ENCODE measurements at places on chromosomes 1 and 21.

GRCh38 chr1:216119600-216119999 is 303.6 kb downstream of the USH2A start:
- no peak for DNase-seq

DNA sequence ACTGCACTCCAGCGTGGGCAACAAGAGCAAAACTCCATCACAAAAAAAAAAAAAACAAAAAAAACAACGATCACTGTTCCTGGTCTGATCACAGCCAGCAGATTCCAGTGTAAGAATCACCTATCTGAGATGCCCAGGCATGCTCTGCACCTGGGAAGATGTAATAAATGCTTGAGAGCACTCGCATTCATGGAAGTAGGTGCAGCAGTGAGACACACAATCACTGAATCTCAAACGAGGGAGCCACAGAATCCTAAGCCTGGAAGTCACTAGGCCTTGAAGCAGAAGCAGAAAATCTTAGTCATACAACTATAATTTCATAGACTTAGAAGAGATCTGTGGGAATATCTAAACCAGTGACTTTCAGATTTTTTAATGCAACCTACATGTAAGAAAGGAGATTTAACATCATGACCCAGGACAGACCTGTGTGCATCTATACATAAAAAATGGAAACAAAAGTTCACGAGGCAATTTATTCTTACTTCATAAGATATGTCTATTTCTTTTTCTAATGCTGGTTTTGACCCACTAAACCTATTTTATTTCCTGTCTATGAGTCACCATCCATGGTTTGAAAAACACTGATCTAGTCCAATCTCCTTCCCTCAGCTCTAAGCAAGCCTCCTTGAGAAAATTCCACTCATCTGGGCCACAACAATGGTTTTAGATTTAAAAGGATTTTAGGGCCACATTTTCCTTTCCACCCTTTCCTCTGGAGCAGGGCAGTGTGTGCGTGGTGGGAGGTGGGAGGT is 30.4 kb downstream of the RIMS3 start:
- DNase-seq = no peak

DNA sequence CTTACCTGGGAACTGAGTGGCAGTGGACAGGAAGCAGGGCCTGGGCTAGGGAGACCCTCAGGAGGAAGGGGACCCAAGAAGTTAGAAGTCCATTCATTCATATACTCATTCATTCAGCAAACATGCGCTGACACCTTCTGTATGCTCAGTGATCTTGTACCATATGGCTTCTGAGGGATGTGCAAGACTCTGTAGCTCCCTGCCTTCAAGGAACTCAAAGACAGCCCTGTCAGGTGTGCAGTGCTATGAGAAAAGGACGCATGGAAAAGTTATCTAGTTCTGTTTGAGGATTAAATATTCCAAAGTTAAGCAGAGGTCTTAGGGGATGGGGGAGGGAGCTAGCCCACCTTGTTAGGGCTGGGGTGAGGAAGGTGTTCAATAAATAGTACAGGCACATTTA is 12.5 kb downstream of the DMAP1 start:
- no peak for DNase-seq

DNA sequence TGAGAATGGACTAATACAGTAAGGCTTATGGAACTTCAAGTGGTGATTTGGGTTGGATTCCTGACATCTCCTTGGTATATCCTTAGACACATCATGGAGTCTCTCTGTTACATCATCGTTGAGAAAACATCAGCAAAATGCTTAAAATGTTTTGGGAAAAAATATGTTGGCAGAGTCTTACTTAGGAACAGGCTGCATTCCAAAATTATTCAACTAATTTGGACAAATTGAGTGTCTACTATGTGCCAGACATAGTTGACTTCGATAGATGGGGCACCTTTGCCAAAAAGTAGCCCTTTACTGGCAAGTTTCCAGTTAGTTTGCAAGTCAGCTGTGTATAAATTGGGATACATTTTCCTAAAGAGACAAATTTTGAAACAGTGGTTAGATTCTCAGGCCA is 253.4 kb upstream of the ST6GALNAC5 start:
- DNase-seq = no peak

- no peak for DNase-seq
Measured at GRCh38 chr1:180521474-180522212, 19.3 kb upstream of the ACBD6 start.

DNA sequence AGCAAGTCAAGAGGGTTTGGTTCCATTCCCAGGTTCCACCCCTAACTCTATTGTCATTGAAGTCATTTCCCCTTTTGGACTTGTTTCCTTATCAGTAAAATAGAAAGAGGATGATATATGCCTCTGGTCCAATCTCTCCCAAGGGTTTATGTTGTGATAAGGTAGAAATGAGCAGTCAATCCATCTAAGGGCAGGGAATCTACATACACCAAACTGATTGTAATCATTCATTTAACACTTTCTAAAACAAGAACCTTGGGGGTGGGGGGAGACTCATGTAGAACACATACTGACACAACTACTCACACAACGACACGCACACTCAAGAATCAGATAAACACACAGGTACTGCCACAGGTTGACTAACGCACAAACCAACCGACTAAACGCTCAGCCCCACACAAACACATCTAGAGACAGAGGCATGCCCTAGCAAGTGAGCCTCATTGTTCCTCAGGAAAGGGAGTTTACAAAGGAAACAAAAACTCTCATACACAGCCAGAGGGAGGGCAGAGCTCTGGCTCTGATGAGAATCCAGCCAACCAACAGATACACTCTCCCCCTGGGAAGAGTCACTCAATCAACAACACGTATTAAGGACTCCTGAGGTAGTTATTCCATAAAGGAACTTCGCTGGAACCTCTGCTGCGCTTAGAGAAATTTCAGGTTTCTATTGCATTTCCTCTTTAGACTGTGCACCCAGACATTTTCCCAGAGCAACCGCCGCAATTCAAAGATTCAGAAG is 1.0 kb downstream of the F11R start:
- no peak for DNase-seq

- no peak for DNase-seq
Measured at GRCh38 chr1:33170351-33171274, 11.2 kb downstream of the TRIM62 start.

- DNase-seq = no peak
Measured at GRCh38 chr1:21099034-21099868, 77.4 kb downstream of the EIF4G3 start.

DNA sequence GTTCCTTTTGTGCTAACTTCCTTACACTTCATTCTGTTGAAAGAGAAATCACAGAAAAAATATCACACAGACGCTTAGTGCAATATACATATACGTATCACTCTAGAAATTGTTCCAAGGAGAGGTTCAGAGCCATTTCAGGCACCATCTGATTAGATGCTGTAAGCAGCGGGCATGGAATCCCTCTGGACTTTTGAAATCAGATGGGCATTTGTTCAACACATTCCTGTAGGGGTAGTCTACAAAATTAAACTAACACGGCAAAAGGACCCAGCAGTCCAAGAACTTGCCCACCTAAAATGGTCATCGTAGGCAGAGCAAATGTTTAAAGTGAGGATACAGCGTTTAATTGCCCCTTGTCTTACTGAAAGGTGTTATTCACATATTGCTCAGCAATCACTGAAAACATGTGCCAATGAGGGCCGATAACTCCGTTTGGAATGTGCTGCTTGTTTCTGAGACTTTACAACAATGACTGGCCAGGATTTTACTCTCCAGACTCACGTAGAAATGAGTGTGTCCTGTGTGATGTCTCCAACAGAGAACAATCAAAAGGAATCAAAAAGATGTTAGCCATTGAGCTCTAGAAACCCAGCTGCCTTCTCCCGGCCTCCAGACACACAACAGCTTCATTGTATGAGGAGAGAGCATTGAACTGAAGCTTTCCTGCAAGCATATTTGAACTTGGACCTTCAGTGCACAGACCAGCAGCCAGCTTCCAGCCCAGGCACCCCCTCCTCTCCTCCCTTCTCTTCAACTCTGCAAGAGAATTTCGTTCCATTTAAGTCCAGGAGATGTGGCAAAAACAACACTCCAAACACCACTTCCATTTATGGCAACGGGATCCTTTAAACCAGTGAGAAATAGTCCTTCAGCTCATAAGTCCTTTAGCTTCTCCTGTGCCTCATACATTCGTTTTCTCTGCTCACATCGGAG is 32.1 kb upstream of the ADORA3 start:
- DNase-seq = no peak

- DNase-seq = no peak
Measured at GRCh38 chr21:35172231-35172630, 123.1 kb upstream of the RUNX1 start.

GRCh38 chr1:202807451-202807925 is 733 bp downstream of the KDM5B start:
- DNase-seq = no peak

- DNase-seq = no peak
Measured at GRCh38 chr1:42179275-42179674, 14.7 kb upstream of the GUCA2A start.

DNA sequence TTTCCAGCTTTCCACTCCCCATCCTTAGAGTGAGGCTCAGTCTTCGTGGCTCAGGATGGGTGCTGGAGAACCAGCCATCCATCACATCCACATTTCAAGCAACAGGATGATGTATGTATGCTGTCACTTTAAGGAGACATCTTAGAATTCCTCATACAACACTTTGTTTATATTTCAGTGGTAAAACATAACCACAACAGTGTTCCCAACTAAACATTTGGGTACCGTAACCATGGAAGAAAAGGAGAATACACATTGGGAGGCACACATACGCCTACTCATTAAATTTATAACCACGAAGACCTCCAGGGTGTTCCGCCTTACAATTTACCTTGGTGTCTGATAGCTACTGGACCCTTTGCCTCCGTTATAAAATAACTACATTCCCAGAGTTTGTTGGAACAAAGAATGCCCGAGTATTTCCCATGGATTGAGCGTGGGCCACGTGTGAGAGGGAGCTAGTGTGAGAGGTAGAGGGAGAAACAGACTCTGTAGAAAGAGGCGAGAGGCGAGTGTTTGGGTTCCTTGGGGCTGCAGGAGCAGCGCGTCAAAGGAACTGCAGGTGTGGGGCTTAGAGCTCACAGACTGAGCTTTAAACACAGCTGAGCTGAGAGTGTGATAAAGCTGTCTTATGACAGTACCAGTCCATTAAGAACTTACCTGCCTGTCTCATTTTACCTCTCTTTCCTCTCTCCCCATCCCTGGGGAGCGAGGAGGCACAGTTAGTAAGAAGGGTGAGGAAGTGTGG is 111.5 kb upstream of the USP24 start:
- no peak for DNase-seq

GRCh38 chr1:182739545-182739944 is 50.0 kb upstream of the NPL start:
- no peak for DNase-seq

GRCh38 chr1:42926235-42926878 is 32.3 kb downstream of the SLC2A1 start:
- no peak for DNase-seq

- DNase-seq = no peak
Measured at GRCh38 chr1:201904579-201904978, 15.9 kb downstream of the SHISA4 start.

DNA sequence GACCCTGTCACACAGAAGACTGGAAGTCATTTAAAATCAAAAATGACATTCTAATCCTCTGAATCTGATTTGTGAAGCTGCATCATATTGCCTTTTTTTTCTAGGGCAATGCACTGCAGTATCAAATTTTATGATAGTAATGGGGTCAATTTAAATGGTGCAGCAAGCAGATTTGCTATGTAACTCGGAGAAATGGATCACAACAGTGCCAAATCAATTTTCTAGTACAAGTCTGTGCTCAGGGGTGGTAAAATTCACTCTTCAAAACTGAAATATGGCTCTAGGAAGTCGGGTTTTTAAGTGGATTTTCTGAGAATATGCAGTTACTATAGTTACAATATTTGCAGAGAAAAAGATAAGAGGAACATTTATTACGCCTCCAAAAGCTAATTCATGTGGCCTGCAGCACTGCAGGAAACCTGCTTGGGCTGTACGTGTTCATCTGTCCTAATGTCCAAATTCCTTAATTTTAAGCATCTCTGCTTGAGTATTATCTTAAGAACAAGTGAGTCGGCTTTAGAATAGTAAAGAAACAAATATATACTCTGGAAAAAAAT is 31.5 kb downstream of the HLCS start:
- no peak for DNase-seq

DNA sequence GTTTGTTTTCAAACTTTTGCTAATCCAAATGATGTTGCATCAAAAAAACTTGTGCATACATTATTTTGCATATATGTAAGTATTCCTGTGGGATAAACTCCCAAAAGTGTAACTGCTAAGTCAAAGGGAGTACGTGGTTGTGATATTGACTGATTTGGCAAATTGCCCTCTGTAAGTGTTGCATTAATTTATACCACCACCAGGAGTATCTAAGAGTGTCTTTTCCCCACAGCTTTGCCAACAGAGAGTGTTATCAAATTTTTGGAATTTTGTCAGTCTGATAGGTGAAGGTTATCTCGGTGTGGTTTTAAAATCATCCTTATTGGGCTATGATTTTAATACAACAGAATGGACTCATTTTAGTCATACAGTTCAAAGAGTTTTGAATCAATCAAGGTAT is 30.1 kb upstream of the PARP1 start:
- no peak for DNase-seq

DNA sequence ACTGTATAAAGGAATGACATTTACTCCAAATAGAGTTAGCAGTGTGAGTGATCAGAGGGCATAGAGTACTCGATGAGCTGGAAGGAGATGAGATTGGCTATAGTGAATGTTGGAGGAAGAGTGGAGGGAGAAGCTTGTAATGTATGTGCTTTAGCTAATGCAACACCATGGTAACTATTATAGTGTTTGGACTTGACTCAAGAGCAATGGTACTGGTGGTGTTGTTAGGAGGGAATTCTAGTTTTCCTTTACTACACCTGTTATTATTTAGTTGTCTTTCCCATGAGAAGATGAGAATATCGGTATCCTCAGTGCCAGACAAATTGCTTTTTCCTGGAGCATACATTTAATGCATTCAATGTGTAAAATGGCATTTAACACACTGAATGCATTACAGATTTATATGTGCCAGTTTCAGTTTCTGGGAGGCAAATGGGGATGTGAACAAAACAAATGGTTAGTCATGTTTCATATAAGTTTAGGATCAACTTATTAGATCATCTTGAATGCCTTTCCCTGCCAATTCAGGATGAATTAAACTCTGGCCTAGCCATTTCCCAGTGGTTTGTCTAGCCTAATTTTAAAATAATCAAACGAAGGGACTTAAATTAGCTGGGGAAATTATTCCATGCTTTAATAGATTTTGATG is 291.1 kb upstream of the ADAMTS5 start:
- no peak for DNase-seq

GRCh38 chr1:228884196-228884595 is 148.9 kb downstream of the RHOU start:
- no peak for DNase-seq

- no peak for DNase-seq
Measured at GRCh38 chr1:101190441-101190840, 46.4 kb upstream of the S1PR1 start.

GRCh38 chr1:109765896-109766615 is 2.3 kb upstream of the EPS8L3 start:
- no peak for DNase-seq

DNA sequence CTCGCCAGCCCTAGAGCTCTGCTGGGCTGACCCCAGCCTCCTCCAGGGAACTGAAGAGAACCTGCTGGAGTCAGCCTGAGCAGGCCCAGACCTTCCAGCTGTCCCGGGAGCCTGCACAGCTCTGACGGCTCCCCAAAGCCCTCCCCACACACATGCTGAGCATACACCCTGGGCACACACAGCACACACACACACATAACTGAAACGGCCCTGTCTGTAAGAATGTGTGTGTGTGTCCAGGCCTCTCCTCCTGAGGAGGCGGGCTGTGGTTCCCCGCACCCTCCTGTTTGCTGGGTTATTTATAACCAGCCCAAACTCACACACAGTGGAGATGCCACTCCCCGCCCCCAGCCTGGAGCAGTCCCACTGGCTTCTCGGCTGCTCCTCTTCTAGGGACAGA is 20.2 kb downstream of the SDC3 start:
- no peak for DNase-seq

GRCh38 chr1:117644696-117645311 is 39.0 kb downstream of the TENT5C start:
- DNase-seq = no peak

Measured in activated CD8-positive, alpha-beta memory T cell treated with anti-CD3 and anti-CD28 coated beads for 1 hour (primary cell).